Effector memory CD4-positive, alpha-beta T cell (primary cell): ENCODE measurements at places on chromosomes 16 and 17.

DNA sequence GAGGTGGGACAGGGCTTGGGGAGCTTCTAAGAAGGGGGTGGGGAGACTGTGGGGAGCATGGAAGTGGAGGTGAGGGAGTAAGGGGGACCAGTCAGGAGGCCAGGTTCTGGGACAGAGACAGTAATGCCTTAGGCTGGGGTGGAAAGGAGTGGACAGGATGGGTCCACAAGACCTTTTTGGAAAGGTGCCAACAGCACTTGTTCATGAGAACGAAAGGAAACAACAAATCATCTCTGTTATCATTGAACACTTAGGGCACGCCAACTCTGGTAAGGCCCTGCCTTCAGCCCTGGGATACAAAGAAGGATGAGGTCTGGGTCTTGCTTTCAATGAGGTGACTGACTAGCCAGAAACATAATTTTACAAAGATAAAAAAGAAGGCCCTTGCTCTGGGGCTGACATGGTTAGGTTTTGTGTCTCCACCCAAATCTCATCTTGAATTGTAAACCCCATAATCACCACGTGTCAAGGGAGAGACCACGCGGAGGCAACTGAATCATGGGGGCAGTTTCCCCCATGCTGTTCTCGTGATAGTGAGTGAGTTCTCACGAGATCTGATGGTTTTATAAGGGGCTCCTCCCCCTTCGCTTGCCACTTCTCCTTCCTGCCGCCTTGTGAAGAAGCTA, 113.8 kb downstream of the SLC39A11 start:
- DNase-seq: no peak

DNA sequence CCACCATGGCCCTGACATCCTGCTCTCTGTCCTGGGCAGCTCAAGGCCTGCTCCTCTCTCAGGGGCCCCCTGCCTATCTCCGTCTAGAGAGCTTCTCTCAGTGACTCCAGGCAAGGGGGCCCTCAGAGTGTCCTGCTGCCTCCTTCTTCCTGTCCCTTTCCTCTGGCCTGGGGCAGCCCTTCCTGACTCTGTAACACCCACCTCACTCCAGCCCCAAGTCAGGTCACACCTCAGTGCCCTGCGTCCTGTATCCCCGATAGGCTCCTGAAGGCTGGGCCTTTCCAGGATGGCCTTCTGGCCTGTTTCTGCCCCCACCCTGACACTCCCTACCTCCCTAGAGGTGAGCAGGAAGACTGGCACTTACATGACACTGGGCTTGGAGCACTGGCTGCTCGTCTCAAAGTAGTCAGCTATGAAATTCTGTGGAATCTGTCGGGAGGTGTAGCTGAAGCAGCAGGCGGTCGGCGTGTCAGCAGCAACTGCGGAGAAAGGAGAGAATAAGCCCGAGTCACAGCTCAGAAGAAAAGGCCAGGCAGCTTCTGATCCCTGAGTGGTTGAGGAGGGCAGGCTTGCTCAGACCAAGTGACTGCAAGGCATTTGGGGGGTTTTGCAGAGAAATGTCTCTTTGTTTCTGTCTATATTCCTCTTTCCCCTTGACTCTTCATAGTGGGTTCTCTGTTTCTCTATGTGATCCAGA, 976 bp downstream of the CCL3L1 start:
- no peak for DNase-seq

DNA sequence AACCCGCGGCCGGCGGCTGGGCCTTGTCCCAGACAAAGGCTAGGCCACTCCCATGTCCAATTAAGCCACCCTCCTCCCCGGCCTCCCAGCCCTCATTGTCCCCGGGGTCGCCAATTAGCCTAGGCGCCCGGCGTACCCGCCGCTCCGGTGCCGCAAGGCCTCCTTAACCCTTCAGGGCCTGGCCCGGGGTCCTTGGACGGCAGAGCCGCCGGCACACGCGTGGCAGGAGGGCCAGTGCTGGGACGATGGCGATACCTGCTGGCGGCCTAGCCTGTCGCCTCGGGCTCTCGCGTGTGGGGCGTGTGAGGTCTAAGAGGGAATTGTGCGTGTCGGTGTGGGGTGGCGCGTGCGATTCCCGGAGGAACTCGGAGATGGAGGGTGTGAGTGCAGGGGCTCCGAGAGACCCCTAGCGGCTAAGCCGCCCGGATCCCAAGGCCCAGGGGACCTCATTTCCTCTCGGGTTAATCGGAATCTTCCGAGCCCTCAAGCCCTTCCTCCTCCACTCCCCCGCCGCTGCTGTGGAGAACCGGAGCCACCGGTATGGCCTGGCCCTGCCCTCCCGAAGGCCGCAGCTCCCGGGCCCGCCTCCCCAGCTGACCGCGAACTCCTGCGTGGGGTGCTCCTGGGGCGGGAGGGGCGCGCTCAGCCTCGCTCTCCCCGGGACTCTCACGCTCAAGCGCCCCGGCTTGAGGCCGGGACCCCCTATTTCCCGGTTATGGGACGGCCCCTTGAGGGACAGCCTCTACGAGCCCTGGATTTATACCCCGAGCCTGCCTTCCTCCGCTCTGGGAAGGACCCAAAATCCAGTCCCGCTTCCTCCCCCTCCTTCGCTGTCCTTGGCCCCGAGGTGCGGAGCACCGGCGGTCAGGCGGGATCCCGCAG, 11.9 kb downstream of the TBX2 start:
- peak; percentile 25 for DNase-seq

- no peak for DNase-seq
Observed at GRCh38 chr17:33057564-33057963, 65.9 kb downstream of the SPACA3 start.

DNA sequence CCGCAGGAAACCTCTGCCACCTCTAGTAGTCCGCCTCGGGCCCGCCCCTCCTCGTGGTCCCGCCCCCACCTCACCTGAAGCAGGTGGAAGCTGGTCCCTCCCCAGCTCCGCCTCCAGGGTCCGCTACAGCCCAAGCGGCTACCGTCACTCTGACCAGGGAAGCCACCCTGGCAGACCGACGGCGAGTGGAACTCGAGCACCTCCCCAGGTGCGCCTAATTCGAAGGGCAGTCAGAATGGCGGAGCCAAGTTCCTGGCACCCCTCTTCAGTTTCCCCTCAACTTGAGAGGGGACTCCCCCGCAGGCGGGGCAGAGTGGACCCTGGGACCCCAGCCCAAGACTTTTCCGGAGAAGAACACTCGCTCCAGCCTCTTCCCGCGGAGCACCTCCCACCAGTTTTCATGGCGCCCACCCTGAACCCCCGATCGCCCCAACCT, 507 bp downstream of the FHOD1 start:
- no peak for DNase-seq

DNA sequence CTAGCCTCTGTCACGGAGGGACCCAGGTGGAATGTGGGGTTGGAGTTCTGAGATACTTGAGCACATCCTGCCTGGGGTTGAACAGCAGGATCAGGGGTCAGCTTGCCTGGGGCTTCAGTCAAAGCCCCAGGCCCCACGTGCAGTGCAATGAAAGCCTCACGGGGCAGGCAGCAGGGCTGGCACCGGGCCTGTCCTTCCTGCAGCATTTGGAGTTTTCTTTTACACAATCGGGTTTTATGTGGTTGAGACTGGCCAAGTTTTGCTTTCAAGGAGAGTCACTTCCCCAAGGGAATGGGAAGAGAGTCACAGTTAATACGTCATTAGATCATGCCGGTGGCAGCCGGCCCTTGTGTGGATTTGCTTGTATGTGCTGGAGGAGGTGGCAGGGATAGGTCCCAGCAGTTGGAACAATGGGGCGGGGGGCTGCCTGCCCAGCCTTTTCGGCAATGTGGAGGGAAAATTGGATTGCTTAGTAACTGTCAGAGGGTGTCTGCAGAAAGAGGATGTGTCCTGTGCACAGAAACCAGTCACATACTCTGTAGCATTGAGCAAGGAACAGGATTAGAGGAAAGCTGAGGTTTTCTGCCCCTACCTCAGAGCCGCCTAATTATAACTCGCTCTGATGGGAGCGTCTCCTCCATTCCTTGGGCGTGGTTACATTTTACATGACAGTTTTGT, 4.5 kb downstream of the RMI2 start:
- no peak for DNase-seq

GRCh38 chr17:14341866-14342265, 41.0 kb downstream of the HS3ST3B1 start:
- DNase-seq: no peak

DNA sequence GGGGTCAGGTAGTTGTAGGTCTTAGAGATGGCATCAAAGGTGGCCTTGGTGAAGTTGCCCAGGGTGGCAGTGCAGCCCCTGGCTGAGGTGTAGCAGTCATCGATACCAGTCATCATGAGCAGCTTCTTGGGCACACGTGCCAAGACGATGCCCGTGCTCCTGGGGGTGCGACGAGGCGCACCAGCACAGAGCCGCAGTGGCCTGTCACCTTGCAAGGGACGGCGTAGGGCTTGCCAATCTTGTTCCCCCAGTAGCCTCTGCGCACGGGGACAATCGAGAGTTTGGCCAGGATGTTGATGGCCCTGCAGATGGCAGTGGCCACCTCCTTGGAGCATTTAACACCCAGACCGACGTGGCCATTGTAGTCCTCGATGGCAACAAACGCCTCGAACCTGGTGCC, 29.8 kb downstream of the CDC27 start:
- DNase-seq: no peak

DNA sequence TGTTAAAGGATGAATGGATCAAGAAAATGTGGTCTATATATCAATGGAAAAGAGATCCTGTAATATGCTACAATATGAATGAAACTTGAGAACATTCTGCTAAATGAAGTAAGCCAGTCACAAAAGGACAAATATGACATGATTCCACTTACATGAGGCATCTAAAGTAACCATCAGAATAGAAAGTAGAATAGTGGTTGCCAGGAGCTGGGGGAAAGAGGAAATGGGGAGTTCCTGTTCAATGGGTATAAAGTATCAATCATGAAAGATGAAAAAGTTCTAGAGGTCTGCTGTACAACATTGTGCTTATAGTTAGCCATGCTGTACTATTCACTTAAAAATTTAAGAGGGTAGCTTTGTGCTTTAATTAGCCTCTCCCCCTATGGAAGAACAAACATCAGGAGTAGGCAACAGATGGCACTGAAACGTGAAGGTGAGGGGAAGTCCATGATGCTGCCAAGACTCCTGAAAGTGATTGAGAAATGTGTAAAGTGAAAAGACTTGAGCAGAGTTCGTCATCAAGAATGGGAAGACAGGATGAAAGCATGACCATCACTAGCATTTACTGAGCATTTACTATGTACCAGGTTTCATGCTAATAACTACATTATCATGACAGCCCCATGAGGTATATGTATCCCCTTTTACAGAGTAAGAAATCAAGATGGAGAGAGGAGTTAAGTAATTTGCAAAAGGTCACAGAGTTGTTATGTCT, 167.2 kb downstream of the CYB561 start:
- DNase-seq: no peak

DNA sequence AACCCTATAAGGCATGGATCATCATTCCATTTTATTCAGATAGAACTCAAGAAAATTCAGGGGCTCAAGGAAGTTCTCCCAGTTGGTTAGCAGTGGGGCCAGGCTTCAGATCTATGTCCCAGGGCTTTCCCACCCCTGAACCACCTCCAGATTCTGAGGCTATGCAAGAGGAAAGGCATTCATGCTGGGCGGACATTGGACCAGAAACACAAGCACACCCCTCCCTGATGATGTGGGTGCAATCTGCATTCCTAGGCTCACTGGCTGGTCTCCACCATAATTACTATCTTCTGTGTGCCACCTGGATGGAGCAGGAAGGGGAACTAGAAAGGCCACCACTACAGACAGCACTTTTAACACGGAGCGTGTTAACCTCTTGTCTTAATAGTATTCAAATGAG, 63.2 kb upstream of the ASIC2 start:
- no peak for DNase-seq

DNA sequence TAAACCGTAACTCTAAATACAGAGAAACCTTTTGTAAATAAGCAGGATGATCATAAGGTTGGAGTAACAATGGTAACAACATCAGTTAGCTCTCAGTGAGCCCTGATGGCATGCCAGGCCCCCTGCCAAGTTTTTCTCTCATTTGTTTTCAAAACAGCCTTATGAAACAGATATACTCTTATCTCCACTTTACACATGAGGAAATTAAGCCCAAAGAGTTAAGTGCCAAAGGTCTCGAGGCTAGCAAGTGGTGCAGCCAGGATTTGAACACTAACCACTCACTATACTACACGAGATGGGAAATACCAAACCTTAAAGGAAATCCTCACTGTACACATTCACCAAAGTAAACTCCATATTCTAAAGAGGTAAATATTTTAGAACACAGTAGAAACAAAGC, 15.0 kb downstream of the USP31 start:
- no peak for DNase-seq

GRCh38 chr16:22358000-22358399, 16.4 kb downstream of the CDR2 start:
- no peak for DNase-seq

DNA sequence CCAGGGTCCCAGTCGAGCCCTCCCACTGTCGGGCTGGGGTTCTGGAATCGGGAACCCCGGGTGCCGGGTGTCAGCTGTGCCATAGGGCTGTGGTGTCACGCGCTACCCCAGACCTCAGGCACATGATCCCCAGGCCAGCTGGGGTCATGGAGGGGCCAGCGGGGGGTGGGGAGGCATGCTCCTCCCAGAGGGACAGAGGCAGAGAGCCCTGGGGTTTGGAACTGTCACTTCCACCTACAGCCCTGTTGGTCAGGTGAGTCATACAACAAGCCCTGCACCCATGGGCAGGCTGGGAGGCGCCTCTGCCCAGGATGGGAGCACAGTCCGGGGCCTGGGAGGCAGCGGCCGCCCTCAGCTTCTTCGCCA, 63.0 kb downstream of the BAIAP2 start:
- no peak for DNase-seq

DNA sequence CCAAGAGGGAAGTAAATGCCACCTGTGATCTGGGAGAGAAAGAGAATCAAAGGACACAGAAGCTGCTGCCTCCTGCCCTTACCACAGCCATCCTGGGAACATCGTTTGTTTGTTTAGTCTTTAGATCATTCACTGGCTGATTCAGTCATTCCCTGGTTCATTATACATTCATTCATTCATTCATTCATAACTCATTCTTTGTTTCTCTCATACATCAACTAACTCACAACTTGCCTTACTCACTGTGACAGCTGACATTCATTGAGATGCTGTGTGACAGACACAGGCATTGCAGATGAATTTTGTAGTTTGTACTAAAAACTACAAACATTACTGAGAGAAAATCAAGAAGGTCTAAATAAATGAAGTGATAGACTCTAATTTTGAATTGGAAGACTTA, 291.0 kb upstream of the TNRC6C start:
- no peak for DNase-seq

DNA sequence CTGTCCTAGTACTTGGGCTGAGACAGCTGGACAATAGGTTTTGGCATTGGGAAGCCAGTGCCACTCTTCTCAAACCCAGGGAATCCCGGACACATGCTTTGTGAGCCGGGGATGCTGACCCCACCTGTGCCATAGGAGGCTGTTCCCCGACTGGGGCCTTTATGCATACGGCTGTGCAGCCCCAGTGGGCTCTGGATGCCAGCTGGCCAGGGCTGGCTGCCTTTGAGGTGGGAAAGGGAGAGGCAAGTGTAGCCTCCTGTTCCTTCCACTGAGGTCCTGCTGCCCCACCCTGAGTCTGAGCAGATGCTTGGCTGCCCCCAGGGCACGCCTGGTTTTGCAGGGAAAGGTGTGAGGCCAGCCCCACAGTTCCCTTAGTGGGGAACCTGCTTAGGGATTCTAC, 105.7 kb downstream of the CCDC182 start:
- no peak for DNase-seq
